ENCODE measurements at places on chromosomes 11 and 22. TPM values are rescaled to one million over a fixed set of nuclear protein-coding genes. Genes with fewer than 3 reads are reported as not detected.

- DNase-seq, result no peak
Measured at GRCh38 chr11:102708654-102709053, 3.1 kb upstream of the MMP27 start.

The APOA4 gene
- not detected for total RNA-seq

- no peak for DNase-seq
Measured at GRCh38 chr11:2709429-2709828, 9.6 kb upstream of the KCNQ1OT1 start.

DNA sequence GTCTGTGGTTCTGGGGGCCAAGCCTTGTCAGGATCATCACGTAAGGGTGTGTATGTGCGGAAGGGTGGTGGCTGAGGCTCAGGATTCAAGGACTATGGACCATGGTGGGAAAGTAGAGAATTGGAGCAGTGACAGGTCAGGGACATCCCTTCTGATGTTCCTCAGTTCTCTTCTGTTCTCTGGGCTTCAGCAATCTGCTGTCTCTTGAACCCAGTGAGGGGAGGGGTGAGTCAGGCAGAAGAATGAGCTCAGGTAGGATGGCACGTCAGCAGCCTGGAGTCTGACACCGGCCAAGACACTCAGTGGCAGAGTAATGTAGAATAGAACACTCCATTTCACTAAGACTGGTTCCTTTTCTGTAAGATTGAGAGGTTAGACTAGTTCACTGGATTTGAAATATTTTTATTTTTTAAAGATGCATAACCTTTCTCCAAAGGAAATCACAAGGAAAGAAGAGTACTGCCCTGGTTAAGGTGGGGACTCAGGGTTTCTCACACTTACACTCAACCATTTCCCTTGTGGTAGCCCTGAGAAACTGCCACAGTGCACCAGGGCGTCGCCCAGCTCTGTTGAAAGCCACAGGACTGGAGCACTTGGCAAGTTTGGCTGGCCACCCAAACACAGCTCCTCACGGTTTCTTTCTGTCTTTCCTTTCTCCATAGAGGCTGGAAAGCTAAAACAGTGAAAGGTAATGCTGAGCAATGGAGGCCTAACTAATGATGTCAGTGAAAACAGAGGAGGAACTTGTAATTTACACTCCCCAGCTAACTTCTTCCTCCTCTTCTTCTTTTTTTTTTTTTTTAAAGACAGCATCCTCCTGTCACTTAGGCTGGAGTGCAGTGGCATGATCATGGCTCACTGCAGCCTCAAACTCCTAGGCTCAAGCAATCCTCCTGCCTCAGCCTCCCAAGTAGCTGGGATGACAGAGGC is 23.1 kb upstream of the MICAL2 start:
- peak; percentile 60 for DNase-seq

The PACSIN3 gene
- 14.5 TPM for total RNA-seq

GRCh38 chr11:119318240-119319135 is 1.6 kb upstream of the MCAM start:
- DNase-seq, result no peak

- DNase-seq, result no peak
Measured at GRCh38 chr11:29125606-29126005, 891.2 kb downstream of the KCNA4 start.

DNA sequence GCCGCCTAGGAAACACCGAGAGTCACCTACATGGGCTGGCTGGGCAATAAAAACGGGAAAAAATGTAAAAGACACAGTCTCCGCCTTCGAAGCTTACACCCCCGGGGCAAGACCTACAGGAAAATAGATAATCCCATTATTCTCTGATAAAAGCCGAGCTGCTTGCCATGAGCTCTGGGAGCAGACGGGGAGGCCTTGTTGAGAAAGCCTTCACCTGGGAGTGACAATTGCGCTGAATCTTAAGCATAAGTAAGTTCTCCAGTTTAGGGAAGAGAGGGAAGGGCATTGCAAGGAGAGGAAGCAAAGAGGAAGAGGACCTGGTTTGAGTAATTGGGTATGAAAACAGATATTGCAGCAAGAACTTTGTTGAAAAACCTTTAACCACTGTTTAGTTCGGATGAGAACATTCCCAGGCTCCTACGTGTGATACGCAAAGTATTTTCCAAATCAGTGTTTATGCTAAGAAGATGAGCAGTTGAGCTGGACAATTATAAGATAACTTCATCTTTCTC is 813 bp upstream of the BTBD10 start:
- no peak for DNase-seq

- no peak for DNase-seq
Measured at GRCh38 chr11:127448101-127448500, 447.5 kb upstream of the KIRREL3 start.

- DNase-seq, result no peak
Measured at GRCh38 chr11:13338019-13338426, 60.4 kb downstream of the BMAL1 start.

GRCh38 chr11:67304511-67305113 is 1.3 kb downstream of the SSH3 start:
- DNase-seq, result no peak

GRCh38 chr11:116413301-116414242 is 359.2 kb downstream of the BUD13 start:
- DNase-seq, result no peak

DNA sequence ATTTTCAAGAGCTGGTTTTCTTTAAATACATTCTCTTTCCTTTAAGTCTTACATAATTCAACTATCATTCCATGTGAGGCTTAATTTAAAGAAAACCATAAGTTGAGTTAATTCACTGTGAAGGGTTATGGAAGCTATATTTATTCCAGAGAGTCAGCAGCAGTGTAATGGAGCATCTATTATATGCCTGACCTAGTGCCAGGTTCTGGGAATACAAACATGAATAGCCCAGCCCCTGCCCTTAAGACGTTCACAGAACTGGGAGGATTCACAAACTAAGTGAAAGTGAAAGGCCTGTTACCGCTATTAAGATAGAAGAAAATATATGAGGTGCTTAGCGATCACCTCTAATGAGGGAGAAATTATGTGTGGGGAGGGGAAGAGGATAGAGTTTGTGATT is 408.9 kb upstream of the CCDC90B start:
- DNase-seq, result no peak

- no peak for DNase-seq
Measured at GRCh38 chr22:44108806-44109385, 71.8 kb upstream of the PARVG start.

All from activated T-helper 1 cell treated with anti-CD3 and anti-CD28 coated beads, Interleukin-12 subunit alpha, Interleukin-12 subunit beta, Interleukin-2, Interleukin-4 antibody, amounts not matched to agents 30 ng/mL and 10 ng/mL and 1 ng/mL, durations not matched to agents 14 hours and 24 hours and 36 hours (primary cell).